Activated CD8-positive, alpha-beta memory T cell treated with anti-CD3 and anti-CD28 coated beads, Interleukin-2, amount 10 ng/mL, durations not matched to agents 7 days and 5 days (primary cell): ENCODE measurements at places on chromosomes 12 and 14. TPM values are rescaled to one million over a fixed set of nuclear protein-coding genes. Genes with fewer than 3 reads are reported as not detected.
A peak's percentile ranks its signal among the peaks of the same experiment; 100 is the strongest.

DNA sequence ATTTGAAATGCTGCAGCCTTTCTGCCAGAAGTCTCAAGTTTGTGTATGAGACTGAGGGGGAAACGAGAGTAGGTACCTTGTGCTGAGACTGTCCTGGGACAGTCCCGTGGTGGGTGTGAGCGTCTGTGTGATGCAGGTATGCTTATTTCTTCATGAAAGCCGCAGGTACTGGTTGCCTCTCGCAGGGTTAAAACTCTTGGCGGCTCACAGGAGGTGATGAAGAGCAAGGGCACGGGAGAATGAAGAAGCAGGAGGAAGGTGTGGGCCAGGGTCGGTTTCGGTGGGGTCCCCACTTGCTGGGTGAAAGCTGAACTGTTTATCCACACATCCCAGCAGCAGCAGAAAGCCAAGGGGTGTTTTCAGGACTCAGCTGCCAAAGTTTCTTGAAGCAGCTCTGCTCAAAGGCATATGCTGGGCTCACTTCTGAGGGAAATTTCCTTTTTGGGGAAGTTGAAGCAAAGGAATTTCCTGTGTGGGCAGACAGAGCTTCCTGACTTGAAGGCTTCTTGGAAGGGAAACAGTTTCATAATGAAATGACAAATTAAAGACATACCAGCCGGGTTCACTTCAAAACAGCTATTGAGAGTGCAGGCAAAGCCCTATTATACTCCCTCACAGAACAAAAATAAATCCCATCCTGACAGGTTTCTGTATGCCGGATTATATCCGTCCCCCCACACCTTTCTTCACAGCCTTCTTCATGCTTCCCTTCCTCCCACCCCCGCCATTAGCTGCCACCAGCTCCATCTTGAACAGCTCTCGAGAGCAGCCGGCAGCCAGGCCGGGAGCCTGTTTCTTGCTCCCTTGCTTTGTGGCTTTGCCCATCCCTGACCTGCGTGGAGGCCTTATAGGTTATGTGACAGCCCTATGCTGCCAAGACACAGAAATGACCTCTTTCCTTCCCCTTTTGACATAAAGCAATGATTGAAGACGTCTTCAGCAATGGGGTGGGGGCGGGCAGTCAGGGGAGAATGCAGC lies 116.6 kb downstream of the ETV6 start:
- H3K4me1 ChIP-seq, result peaks cover 69% of the 10 kb centered on the region
- H3K27ac ChIP-seq, result peak overlapping the region; percentile 73

GRCh38 chr14:45072126-45072525 lies 11.8 kb upstream of the PRPF39 start:
- H3K4me3 ChIP-seq, result no peak overlapping the region
- no peak overlapping the region for H3K27ac ChIP-seq
- DNase-seq, result no peak
- H3K4me1 ChIP-seq, result peaks cover 3% of the 10 kb centered on the region

GRCh38 chr14:24368212-24368561 lies 203 bp downstream of the NFATC4 start:
- H3K27me3 ChIP-seq, result peaks cover 50% of the 10 kb centered on the region
- no peak overlapping the region for H3K4me3 ChIP-seq
- no peak for DNase-seq
- H3K36me3 ChIP-seq, result no peaks in the 10 kb centered on the region
- peaks cover 24% of the 10 kb centered on the region for H3K4me1 ChIP-seq

The GPRC5A gene
- total RNA-seq, result not detected

- H3K27me3 ChIP-seq, result no peaks in the 10 kb centered on the region
- H3K4me3 ChIP-seq, result no peak overlapping the region
- DNase-seq, result no peak
- no peaks in the 10 kb centered on the region for H3K4me1 ChIP-seq
- no peak overlapping the region for H3K27ac ChIP-seq
Observed at GRCh38 chr14:49796025-49796424, 28.1 kb downstream of the KLHDC2 start.

DNA sequence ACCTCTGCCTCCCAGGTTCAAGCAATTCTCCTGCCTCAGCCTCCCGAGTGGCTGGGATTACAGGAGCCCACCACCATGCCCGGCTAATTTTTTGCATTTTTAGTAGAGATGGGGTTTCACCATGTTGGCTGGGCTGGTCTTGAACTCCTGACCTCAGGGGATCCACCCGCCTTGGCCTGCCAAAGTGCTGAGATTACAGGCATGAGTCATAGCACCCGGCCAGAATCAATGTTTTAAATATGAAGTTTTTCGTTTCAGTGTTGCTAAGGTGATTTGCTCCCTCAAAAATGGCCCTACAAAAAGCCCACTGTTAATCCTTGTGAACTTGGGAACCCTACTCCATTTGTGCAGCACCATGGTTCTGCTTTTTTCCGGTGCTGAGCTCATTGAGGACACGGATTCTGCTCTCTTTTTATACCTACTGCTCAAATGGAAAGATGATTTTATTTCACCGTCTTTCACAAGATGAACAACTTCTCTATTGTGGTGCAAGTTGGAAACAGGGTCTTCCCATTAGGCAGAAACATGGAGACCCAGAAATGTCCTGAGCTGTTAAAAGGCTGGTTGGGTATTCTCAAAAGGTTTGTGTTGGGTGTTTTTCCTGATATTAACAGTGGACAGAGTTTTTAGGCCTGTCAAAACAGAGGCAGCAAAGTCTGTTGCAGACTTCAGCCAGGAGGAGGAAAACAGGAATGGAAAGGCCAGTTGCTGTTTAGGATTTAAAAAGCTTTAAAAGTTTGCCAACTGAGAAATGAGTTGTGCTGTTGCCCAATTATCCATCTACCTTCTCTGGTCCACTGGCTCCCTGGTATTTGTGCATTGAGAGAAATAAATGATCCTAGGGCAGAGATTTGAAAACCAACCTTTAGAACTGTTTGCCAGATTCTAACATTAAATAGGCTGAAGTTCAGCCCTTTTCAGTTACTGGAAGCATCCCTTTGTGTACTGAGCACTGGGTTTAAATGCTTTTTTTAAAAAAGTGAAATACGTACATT lies 85.8 kb downstream of the ATP23 start:
- no peaks in the 10 kb centered on the region for H3K36me3 ChIP-seq
- peaks cover 3% of the 10 kb centered on the region for H3K27me3 ChIP-seq
- DNase-seq, result no peak
- H3K4me1 ChIP-seq, result no peaks in the 10 kb centered on the region
- H3K4me3 ChIP-seq, result no peak overlapping the region
- H3K27ac ChIP-seq, result no peak overlapping the region

DNA sequence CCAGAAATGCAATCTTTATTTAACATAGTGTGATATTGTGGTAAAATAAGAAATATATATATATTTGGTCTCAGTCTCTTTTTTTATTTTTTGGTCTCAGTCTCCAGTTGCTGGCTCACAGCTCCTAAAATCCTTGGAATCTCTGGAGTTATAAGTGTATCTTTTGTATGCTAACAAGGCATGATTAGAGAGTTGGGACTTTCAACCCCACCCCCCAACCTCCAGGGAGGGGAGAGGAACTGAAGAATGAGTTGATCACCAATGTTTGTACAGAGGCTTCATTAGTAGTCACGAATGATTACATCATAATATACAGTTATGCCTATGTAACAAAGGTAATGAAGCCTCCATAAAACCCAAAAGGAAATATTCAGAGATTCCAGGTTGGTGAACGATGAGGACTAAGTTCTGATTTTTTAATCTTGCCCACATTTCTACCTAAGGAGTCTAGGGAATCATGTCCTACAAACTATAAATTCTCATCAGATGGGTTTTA lies 22.8 kb upstream of the LALBA start:
- DNase-seq, result no peak
- no peak overlapping the region for H3K4me3 ChIP-seq
- no peaks in the 10 kb centered on the region for H3K4me1 ChIP-seq
- H3K27ac ChIP-seq, result no peak overlapping the region

DNA sequence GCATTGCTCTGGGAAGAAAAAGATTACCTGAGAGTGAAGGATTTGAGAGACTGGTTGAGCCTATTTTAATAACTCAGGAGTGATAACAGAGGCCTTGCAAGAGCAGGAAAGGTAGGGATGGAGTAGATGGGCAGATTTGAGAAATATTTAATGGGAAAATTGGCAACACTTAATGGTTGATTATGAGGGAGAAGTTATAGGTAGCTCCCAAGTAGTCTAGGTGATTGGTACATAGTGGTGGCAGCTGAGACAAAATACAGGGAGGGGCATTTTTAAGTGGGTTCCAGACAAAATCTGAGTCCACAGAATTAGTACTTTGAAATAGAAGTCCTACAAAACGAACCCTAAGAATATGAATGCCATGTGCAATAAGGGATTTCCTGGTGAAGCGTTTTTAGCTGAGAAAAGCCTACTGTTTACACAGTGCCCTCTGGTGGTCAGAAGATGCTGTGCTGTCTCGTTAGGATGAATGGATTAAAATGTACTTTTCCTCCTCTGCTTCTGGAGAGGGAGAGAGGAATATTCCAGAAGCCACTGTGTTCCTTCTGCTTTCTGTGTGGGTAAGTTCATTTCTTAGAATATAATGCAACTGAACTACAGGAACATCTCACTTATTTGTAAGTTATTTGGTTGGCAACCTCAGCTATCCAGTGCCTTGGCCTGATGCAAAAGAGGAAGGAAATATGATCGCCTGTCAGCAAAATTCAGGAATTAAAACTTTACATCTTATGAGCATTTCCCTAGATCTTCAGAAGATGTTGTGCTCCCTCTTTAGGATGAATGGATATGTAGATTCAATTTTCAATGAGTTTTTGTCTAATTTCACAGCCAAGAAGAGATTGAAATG lies 6.5 kb downstream of the ZBTB1 start:
- peak overlapping the region; percentile 98 for H3K27ac ChIP-seq
- H3K4me1 ChIP-seq, result peaks cover 66% of the 10 kb centered on the region
- H3K27me3 ChIP-seq, result no peaks in the 10 kb centered on the region
- DNase-seq, result peak; percentile 79

GRCh38 chr14:24954700-24955037 lies 95.3 kb downstream of the STXBP6 start:
- H3K27ac ChIP-seq, result no peak overlapping the region
- no peak overlapping the region for H3K4me3 ChIP-seq
- H3K4me1 ChIP-seq, result no peaks in the 10 kb centered on the region
